ENCODE measurements at places on chromosomes 11 and 22.
A peak's percentile ranks its signal among the peaks of the same experiment; 100 is the strongest.

- no peak for DNase-seq
These were observed 100.2 kb upstream of the CHRM4 start for GRCh38 chr11:46491661-46492330.

DNA sequence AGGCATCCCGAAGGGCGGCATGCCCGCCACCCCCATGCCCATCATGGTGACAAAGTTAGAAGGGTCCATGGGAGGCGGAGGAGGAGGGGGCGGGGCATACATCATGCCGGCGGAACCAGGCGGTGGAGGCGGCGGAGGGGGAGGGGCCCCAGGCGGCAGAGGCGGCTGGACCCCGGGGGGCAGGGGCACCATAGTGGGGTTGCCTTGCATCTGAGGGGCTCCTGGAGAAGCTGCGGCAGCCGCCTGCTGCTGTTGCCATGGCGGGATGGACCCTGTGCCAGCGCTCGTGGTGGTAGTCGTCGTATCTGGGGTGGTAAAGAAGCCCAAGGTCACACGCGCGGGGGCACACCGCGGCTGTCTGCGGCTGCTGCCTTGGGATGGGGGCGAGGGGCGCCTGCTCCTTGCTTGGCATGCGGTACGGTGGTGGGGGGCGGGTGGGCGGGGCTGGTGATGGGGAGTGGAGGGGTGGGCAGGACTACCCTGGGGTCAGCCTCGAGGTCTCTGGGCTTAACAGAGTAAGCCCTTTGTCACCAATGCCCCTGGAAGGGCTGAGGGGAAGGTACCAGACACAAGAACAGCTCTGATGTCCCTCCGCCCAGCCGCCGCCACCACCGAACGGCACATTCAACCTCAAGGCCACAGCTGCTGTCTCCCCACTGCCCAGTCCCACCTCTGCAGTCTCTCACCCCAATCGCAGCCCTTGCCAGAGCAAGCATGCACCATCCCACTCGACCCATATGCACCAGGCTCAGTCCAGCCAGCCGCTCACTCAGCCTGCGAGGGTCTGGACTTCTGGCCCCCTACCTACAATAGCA, 6.3 kb upstream of the PYGM start:
- no peak for DNase-seq

DNA sequence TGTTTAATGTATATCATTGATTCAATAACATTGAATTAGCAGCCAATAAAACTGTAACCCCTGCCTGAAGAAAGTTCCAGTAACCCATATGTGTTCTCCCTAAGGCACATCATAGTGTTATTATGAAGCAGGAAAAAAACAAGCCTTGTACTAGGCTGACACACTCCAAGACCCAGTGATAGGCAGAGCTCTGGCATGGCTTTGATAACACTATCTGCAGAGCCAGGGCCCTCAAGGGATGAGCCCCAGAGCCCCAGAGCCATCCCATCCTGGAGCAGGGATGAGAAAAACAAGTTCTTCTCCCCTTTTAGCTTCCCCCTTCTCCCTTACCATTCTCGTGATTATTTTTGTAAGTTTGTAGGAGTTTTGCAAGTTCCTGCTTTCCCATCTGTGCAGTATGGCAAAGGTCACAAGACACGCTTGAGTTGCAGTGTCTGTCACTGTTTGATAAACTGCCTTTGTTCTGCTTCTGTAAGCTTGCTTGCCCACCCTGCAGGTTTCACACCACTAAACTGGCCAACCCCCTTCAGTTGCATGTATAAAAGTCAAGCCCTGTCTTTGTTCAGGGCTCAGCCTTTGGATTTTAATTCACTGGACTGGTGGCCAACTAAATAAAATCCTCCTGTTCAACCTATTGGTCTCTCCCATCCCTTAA, 22.3 kb upstream of the GUCY1A2 start:
- no peak for DNase-seq

GRCh38 chr11:111729831-111730311, 36.3 kb downstream of the PPP2R1B start:
- DNase-seq: no peak

DNA sequence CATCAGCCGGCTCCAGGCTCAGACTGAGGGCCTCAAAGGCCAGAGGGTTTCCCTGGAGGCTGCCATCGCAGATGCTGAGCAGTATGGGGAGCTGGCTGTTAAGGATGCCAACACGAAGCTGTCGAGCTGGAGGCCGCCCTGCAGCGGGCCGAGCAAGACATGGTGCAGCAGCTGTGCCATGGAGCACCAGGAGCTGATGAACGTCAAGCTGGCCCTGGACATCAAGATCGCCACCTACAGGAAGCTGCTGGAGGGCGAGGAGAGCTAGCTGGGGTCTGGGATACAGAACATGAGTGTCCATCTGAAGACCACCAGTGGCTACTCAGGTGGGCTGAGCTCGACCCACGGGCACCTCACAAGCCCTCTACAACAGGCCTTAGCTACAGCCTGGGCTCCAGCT, 4.0 kb upstream of the SCUBE2 start:
- DNase-seq: no peak

- DNase-seq: no peak
These were observed 11.9 kb downstream of the CELF1 start for GRCh38 chr11:47541070-47541469.

DNA sequence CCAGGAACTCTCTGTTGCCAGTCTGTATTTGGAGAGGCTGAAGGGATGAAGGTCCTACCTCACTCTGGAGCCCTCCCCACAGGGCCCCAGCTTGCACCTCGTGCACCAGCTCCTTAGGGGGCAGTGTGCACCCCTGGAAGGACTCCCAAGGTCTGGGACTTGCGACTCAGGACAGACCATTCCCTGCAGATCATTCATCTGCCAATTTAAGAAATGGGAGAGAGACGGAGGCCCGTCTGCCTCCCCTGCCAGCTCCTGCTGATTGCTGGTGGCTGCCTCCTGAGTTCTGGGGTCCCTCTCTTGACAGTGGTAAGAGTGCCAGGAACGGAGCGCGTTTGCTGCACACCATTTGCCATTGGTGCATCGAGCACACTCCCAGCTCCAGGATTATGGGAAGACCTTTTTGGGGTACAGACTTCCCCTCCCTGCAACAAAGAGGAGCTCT, 27.4 kb upstream of the MALAT1 start:
- peak; percentile 24 for DNase-seq

- no peak for DNase-seq
These were observed 29.1 kb upstream of the RFPL3 start for GRCh38 chr22:32328306-32329201.

DNA sequence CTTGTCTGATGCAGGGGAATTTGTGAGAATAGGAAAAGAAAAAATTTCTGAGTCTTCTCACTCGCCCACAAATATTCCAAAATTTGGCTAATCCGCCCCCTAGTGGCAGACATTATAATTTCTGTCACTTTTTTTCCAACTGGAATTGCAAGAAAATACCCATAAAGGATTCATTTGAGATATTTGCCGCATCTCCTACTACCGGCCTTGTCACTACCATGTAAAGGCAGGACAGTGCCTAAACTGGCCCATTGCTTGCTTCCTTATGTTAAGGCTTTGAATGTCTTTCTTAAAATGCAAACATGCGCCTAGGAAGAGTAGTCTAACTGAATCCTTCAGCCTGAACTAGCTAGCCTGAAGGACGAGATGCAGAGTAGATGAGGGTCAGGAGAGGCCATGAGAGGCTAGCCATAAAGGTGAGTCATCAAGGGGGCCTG, 9.3 kb upstream of the CEP295 start:
- peak; percentile 57 for DNase-seq

GRCh38 chr22:33821290-33821689, 99.0 kb downstream of the LARGE1 start:
- no peak for DNase-seq

DNA sequence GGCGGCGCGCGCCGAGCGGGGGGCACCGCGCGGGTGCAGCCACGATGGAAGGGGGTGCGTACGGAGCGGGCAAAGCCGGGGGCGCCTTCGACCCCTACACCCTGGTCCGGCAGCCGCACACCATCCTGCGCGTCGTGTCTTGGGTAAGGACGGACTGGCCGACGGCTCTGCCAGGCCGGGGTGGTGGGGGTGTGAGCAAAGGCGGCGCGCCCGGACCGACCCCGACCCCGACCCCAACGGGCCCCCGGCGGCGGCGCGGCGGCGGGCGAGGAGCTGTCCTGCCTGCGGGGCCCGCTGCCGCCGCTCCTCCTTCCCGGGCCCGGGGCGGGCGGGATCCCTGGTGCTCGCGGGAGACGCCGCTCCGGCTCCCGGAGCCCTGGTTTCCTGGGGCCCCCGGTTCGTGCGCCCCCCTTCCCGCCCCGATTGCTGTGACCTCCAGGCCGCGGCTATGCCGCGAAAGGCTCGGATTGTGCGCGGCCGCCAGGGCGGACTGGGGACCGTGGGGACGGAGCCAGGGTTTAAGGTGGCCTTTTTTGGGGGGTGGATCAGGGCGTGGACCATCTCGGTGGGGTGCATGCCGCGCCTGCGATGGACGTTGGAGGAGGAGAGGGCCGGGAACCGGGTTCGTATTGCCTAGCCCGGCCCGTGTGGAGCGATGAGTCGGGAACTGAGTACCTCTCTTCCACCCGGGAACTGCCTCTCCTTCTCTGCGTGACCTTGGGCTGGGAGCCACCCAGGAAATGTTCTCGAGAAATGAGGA, at the start of gene SYNGR1:
Gene SYNGR1 (plus strand): TSS at position 25 of the 760 bp plus-strand sequence. CDS start 20 bp downstream, at position 45.
- no peak for DNase-seq

DNA sequence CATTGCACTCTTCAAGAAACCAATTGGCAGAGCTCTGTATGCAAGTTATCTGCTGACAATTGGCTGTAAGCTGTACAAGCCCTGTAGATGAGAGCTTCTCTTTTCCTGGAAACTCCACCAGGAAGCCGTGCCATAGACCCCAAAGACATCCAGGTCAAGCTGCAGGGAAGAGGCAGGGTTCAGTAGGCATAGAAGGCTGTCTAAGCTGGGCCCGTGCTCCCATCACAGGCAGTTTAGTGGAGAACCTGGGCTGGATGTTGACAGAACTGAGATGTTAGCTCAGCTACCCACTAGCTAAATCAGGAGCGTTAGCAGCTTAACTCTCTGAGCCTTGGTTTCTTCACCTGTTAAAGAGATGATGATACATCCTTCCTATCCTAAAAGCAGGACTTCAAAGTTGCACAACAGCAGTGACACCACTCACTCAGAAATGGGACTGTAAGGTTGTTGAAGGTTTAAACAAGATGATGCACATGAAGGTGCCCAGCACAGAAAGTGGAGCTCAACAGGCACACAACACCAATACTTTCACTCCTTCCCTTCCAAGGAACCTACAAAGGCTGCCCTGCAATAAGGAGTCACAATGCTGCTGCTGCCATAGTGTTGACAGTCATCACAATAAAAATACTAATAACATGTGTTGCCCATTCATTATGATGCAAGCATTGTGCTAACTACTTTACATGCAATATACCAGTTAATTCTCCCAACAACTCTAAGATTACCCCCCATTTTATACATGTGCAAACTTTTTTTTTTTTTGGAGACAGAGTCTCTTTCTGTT, 115.4 kb downstream of the ZBTB16 start:
- DNase-seq: no peak

GRCh38 chr22:21015466-21016006, 571 bp downstream of the P2RX6 start:
- DNase-seq: no peak

- no peak for DNase-seq
These were observed 57.4 kb upstream of the NUP160 start for GRCh38 chr11:47905358-47906059.

DNA sequence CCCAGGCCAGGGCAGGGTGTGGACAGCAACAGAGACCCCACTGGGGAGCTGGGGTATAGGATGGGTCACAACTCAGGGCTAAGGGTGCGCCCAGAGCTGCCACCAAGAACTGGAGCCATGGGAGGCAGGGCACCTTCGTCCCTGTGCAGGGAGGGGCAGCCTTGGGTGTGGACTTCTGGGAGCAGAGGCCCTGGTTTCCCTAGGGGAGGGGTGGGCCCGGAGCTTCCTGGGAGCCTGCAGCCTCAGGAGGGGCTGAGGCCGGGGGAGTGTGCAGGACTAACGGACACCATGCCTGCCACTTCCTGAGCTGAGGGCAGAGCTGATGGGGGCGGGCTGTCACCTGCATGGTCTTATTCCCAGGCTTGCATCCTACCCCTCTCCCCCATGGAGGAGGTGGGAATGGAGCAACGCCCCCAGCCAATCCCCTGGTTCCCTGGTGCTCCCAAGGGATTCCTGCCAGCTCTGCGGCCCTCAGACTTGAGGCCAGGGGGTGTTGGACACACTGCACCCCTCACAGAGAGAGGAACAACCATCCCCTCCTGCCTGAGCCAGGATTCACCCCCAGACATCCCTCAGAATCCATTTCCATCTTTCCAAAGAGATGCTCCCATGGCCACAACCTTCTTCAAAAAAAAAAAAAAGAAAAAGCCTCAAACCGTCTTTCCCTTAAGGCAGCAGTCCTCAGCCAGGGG, 225.7 kb downstream of the CTTN start:
- no peak for DNase-seq

- no peak for DNase-seq
These were observed 16.2 kb downstream of the CSRP3 start for GRCh38 chr11:19185516-19186052.

- DNase-seq: no peak
These were observed 29.4 kb upstream of the SORL1 start for GRCh38 chr11:121422675-121423074.

DNA sequence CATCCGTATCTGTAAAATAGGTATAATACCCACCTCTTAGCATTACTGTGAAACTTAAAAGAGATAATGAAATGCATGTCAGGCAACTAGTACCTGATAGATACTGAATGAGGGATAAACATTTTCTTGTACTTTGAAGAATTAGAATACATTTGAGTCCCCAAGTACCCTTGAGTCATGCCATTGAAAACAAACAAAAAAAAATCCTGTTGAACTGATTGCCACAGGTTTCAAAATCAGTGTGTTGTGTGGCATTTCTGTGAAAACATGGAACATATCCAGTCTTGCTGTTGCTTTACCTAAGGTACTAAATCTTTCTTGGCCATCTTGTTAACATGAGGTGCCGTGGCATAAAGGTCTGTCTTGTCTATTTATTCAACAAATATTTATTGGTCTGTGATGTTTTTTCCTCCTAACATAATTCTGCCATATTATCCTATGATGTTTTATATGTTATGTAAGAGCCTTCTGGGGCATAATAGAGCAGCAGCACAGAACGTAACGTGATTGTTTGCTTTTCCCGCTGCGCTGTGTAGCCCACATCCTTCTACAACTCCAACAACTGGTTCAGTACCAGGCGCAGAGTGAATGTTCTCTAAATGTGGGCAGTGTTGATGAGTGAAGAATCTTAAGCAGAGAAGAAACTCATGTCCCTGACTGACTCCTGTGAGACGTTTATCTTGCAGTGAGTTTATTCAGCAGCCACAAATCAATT, 79.3 kb upstream of the RAB1B start:
- peak; percentile 1 for DNase-seq

- no peak for DNase-seq
These were observed 141.8 kb upstream of the DDI1 start for GRCh38 chr11:103894673-103895072.

- no peak for DNase-seq
These were observed 92.1 kb upstream of the BLID start for GRCh38 chr11:122207921-122208764.

Data from NCI-H774 (cell line).